ENCODE measurements at places on chromosomes 1 and 21.

GRCh38 chr21:38178653-38179470, 77.9 kb upstream of the KCNJ15 start:
- no peak for DNase-seq

- peak; percentile 47 for DNase-seq
Measured at GRCh38 chr1:44019466-44019948, 11.8 kb downstream of the SLC6A9 start.

- DNase-seq = no peak
Measured at GRCh38 chr1:90394247-90394646, 322.9 kb downstream of the BARHL2 start.

DNA sequence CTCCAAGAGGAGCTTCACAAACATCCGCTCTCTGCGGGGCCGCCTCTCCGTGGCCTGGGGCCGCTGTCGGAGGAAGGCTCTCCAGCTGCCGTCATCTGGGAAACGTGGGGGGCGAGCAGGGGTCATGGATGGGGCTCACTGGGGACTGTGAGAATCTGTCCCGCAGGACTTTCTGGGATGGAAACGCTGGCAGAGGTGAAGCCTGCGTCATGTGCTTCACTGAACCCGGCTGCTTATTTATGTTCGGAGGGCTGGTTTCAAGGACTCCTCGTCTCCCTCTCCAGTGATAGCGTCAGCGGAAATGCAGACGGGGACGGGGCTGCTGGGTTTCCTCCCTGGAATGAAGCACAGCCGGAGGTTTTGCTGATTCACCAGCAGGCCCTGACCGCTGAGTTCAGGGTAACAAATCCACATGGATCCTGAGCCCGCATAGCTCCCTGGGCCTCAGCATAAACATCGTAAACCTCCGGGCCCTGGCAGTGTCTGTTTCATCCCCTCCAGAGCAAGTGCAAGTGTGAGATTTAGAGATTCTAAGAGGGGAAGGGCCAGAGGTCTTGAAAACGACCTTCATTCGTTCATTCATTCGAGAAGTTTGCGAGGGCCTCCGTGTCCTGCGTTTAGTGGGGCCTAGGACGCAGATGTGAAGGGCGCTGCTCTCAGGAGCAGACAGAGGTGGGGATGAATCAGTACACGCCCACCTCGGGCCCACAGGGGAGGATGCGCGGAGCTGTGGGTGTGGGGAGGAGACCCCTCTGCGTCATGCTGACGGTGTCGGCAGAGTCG, 7.0 kb upstream of the POFUT2 start:
- DNase-seq = peak; percentile 36

DNA sequence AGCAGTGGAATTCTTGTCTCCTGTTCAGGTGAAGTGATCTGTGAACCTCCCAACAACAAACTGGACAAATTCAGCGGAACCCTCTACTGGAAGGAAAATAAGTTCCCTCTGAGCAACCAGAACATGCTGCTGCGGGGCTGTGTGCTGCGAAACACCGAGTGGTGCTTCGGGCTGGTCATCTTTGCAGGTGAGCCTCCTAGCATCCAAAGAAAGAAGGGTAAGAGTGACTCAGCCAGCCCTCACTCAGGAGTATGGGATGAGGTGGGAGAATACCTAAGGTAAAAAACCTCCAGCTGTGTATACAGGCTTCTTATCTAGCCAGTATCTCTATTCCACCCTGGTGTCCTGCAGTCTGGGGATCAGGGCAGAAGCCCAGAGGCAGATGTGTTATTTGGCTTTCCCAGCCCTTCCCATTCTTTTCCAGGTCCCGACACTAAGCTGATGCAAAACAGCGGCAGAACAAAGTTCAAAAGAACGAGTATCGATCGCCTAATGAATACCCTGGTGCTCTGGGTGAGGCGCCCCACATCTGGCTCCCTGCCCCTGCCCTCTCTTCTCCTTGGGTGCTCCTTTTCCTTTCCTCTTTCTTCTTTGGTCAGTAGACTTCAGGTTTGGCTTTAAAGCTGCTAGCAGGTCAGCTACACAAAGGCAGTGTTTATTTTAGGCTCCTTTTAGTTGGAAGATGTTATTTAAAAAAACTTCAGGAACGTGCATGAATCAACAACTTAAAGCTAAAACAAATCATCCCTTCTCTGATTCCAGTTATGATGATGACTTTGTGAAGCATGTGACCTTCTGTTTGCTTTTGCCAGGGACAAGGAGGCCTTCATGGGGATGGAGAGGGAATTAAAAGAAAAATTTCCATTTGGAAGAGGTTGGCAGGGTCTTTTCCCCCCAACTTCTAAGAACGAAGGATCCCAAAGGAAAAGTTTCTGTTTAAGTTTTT, 9.0 kb downstream of the ATP8B2 start:
- no peak for DNase-seq

DNA sequence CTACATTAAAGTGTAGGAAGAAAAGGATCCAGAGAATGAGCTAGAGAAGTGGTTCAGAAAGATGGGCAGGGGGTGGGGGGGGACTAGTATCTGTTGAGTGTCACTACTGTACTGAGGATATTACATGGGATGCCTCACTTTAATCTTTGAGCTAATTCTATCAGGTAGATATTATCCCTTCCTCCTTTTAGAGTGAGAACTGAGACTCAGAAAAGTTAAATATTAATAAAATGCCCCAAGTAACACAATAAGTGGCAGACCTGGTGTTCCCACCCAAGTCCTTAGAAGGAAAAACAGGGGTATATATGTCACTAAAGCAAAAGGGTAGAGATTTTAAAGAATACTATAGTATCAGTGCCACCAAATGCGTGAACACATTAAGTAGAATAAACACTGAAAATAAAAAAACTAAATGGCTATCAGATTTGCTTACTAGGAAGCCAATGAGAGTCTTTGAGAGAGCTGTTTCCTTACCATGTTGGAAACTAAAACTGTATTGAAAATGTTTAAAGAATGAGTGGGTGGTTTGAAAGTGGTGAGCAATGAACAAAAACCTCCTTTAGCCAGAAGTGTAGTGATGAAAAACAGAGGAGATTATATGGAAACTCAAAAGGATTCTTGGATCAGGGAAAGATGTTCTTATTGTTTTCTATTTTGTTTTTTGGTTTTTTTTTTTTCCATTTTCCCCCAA, 230.8 kb downstream of the BARHL2 start:
- DNase-seq = no peak

- DNase-seq = no peak
Measured at GRCh38 chr1:66679140-66679539, 73.1 kb upstream of the DYNLT5 start.

DNA sequence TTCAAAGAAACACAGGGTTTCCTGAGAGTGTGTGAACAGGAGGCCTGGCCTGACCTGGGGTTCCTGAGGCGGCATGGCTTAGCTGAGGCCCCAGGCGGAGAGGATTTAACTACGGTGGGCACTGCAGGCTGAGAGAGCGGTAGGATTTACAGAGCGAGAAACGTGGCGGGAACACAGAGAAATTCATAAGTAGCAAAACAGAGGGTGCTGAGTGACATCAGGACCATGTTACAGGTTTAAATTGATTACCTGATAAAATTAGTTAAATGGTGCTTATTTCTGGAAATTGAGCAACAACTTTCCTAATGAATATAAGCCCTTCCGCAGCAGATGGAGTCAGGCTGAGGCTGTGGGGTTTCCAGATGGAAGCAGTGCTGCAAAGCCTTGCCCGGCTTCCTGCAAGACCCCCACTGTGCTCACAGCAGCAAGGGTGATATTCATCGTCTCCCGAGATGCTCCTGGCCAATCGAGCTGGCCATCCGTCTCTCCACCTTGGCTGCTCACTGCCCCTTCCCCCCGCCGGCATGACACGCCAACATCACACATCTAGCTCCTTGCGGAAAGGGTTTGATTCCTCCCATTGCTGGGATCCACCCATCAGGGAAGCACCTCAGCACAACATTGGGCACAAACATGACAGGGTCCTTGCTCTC, 69.4 kb upstream of the MORC3 start:
- DNase-seq = no peak

- peak; percentile 22 for DNase-seq
Measured at GRCh38 chr1:48356901-48357300, 115.1 kb downstream of the SPATA6 start.

- no peak for DNase-seq
Measured at GRCh38 chr1:64595871-64596515, 126.1 kb downstream of the CACHD1 start.

Measured in pons (tissue), 1 donor.